ENCODE measurements at places on chromosomes 11 and 22.
A peak's percentile ranks its signal among the peaks of the same experiment; 100 is the strongest.

GRCh38 chr11:123577081-123577598 lies 77.3 kb downstream of the SCN3B start:
- peak; percentile 13 for DNase-seq

- DNase-seq = no peak
Observed at GRCh38 chr11:76436020-76436419, 8.8 kb upstream of the EMSY start.

GRCh38 chr11:16402654-16403447 lies 46.5 kb upstream of the SOX6 start:
- no peak for DNase-seq

DNA sequence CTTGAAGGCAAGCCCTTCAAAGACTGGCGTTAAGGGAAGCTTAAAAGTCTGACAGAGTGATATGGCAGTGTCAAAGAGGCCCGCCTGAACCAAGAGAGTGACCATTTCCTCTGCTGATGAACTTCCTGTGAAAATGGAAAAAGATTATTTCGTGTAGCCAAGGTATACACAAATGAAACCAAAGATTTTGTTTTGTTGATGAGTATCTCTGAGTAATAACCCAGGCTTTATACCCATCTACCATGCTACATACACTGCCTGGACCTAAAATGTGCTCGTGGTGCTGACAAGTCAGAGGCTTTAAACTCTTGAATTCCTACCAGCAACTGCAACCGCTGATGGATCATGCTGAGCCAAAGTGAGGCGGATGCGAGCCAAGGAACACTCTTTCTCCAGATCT lies 21.0 kb upstream of the FNBP4 start:
- DNase-seq = no peak

GRCh38 chr11:9265211-9266131 lies at the start of gene DENND5A:
TSS of gene DENND5A (minus strand) at chr11:9265350. CDS start at chr11:9265069, 281 bp downstream.
- peak; percentile 56 for DNase-seq

DNA sequence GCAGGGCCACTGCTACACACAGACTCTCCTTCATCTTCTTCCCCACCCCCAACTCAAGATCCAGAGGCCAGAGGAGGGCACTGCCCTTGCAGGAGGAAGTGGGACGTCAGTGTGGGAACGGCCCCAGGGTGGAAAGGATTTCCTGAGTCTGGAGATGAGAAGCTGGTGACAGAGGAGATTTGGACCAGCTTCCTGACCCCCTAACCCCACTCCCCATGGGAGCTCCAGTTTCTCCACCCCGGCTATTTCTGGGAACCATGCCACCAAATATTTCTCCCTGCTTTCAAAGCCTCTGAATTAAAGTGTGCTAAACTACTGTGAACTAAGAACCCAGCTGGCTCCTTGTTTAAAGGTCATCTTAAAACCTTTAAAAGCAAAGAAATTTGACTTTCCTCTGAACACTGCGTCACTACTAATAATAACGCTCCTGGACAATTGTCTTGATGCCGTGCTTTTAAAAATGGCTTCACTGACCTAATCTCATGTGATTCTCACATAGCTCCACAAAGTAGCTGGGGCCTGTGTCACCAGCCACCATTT lies 46.6 kb downstream of the CWC15 start:
- DNase-seq = no peak

DNA sequence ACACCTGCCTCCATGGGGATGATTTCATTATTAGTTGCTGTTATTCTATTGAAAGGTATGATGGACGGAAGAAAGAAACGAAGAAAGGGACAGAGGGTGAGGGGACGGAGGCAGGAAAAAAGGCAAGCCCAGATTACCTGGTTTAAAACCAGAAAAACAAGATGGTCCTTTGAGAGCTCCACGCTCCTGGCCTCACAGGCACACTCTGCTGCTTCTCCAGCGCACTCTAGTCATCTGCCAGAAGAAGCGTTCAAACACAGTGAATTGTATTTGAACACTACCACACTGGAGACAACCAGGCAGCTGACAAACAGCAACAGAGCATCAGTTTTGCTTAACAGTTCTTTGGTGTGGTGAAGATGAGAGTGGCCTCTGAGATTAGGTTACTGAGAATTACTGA lies 216.9 kb downstream of the CADM1 start:
- no peak for DNase-seq

DNA sequence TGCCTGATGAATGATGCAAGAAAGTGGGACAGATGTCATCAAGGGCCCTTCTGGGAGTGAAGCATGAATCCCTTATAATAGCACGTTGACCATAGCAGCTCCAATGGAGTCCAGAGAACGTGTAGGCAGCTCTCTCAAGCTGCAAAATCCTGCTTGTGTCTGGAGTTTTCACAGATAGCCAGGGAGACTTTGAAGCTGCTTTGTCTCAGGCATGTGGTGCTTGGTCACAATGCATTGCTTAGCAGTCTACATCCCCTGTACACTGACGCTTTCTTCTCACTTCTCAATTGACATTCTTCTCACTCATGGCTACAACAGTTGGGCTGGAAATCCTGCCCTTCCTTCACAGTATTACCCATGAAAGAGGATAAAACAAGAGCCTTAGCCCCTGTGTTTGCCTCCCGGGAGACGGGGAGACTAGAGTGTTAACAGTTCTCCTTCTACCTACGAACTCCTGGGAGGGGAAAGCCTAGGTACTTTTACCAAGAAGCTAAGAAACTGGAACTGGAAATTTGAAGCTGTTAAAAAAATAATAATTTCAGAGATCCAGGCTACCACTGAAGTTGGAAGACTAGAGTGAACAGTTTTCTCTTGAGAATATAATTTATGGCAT lies 20.7 kb upstream of the MMP7 start:
- peak; percentile 19 for DNase-seq

DNA sequence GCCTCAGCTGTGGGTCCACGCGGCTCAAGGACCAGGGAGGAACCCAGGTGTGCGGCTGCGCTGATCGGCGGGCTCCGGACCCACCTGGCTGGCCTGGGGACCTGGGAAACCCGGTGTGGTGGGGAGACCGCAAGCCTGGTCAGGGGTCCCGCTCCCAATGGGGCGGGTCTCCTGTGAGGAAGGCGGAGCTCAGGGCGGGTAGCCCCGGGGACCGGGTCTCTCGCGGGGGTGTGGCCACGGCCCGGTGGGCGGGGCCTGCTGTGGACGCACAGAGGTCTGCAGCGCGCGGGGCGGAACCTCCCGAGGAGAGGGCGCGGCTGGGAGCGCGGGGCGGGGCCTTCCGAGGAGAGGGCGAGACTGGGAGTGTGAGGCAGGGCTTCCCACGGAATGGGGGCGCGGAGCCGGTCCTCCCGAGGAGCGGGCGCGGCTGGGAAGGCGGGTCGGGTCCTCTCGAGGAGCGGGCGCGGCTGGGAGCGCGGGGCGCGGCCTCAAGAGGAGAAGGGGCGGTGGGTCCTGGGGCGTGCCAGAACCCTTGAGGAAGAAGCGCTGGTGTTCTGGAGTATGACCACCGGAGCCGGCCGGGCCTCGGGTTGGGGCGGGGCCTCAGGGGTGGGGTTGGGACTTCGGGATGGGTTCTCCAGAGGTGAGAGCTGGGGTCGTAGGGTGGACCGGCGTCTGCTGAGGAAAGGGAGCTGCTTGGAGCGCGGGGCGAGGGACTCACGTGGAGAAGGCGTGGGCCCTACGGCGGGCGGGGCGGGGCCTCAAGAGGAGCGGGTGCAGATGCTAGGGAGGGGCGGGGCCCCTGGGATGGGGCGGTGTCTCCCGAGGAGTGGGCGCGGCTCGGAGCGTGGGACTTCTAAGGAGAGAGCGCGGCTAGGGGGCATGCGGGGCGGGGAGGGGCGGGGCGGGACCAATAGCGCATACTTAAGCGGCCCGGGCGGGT lies 20.8 kb downstream of the DGCR6L start:
- DNase-seq = peak; percentile 83

GRCh38 chr11:66845143-66845875 lies 2.1 kb downstream of the RCE1 start:
- DNase-seq = no peak

DNA sequence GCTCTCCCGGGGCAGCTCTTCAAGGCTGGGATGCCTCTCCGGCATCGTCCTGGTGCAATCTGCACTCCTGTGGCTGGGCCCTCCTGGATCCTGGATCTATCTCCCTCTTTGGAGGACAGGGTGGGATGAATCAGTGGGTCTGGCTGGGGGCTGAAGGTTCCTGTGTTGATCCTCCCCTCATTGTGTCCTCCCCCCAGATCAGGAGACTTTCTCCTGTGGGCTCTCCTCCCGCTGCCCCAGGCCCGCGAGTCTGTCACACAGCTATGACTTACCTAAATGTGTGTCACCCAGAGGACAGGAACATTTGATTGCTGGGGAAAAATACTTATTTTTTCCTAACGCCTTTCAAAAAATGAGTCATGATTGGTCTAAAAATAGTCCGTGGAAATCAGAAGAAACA lies 106.8 kb upstream of the NECTIN1 start:
- no peak for DNase-seq

- DNase-seq = no peak
Observed at GRCh38 chr11:76096552-76096951, 109.8 kb downstream of the WNT11 start.

- no peak for DNase-seq
Observed at GRCh38 chr11:105381941-105382340, 227.9 kb upstream of the GRIA4 start.

DNA sequence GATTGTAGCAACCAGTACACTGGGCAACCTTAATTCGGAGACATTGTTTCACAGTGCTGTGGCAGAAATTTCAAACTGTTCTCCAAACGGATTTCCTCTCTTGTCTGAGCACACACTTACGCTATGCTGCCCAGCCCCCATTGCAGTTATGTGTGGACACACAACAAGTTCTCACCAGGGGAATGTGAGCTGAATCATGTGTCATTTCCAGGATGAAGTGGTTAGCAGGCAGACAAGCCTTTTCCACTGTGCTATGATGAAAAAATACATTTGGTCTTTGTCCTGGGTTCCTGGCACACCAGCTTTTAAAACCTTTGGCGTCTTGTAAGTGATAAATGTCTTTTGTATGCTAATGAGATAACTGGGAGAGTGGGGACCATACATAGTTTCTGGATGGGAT lies 46.9 kb upstream of the SYT9 start:
- no peak for DNase-seq

- peak; percentile 53 for DNase-seq
Observed at GRCh38 chr11:91248199-91248807, 976.3 kb upstream of the FAT3 start.

GRCh38 chr11:100785148-100785983 lies 98.3 kb downstream of the ARHGAP42 start:
- no peak for DNase-seq

- DNase-seq = no peak
Observed at GRCh38 chr11:48077251-48077650, 96.9 kb downstream of the PTPRJ start.

- DNase-seq = no peak
Observed at GRCh38 chr11:126265811-126266210, 2.9 kb downstream of the SRPRA start.

- no peak for DNase-seq
Observed at GRCh38 chr22:42178910-42179519, 48.4 kb upstream of the CYP2D6 start.

DNA sequence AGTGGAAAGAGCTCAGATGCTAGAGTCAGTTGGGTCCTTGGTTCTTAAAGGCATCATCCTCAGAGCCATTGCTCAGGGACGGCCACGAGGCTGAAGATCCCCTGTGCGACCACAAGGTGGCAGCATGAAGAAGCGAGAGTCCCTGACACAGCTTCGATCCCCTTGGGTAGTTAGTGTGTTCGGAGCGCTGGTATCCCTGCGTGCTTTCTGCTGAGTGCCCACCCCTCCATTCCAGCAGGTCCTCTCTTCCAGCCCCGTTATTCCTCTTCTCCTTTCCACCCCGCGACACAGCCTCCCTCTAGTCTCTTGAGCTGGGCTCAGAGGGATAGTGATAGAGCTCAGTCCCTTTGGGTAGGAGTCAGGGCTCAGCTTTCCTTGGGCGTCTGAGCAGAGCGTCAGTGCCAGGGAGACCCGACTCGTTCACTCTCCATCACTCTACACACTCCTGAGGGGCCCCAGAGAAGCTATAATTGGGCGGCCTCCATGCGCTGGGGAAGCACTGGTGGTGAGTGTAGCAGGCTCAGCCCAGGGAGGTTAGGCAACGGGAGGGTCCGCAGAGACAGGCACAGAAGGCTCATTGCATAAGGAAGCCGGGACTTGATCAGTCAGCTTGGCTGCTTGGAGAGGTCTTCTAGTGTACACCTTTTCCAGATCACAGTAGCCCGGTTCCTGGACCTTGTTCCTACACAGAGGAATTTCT lies at the start of gene OR51D1:
Gene OR51D1, plus strand, starts transcription at position 516 of the 700 bp plus-strand sequence. CDS start 2,314 bp downstream, outside the sequence.
- DNase-seq = peak; percentile 85

- no peak for DNase-seq
Observed at GRCh38 chr11:1064167-1064566, 10.5 kb upstream of the MUC2 start.

GRCh38 chr11:64198511-64198910 lies 8.0 kb upstream of the FERMT3 start:
- no peak for DNase-seq

DNA sequence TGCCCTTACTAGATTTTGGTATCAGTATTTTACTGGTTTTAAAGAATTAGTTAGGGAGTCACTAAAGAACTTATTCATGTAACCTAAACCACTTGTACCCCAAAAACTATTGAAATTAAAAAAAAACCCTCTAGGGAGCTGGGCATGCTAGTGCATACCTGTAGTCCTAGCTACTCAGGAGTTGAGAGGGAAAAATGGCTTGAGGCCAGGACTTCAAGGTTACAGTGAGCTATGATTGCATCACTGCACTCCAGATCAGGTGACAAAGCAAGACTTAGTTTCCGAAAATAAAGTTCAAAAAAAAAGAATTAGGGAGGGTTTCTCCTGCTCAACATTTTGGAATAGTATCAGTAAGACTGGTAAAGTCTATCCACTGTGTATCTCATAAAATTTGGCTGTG lies 364.4 kb upstream of the LUZP2 start:
- no peak for DNase-seq

DNA sequence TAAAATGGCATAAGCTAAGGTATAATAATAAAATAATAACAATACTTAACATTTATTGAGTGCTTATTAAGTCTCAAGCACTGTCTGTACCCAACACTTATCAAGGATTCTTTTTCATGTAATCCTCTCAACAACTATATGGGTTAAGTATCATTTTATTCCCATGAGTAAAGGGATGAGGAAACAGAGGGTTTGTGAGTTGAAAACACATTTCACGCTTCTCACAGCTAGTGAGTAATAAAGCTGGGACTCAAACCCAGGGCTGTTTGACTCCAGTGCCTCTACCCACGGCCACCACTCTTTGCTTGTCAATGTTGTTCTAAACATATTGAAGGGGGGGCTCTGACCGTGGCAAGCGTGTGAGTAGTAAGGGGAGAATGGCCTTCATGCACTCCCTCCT lies 8.7 kb downstream of the CD3E start:
- peak; percentile 53 for DNase-seq

DNA sequence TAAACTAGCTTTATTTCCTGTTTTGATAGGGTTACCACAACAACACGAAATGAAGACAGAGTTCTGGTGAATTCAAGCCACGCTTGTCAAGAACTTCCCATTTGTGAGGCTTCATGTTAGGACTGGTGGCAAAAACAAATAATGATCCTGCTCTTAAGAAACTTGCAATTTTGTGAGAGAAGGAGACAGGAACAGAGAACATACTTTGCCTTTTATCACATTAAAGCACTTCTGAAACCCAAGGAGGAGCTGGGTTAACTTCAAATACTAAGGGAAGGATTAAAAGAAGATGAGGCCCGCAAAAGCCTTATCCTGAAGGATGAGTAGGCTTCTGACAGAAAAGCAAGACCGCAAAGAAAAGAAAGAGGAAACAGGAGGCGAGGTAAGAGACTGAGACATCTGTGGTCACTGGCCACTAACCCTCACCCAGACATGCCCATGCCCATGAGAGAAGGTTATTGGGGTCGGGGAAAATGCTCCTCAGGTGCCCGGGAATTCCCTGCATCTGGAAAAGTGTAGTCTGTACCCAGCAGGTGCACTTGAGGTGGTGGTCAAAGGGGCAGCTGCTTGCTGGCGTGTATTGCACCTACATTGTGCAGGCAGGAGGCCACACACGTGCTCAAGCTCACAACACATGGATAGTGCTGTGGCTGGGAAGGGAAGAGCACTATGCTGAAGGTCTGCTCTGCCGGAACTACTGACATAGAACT lies 50.5 kb downstream of the MAPK1 start:
- DNase-seq = no peak

All from NCI-H524 (cell line).